ENCODE measurements at places on chromosomes 6 and 20.

- DNase-seq = no peak
These were observed 158.3 kb upstream of the CST7 start for GRCh38 chr20:24790746-24791283.

DNA sequence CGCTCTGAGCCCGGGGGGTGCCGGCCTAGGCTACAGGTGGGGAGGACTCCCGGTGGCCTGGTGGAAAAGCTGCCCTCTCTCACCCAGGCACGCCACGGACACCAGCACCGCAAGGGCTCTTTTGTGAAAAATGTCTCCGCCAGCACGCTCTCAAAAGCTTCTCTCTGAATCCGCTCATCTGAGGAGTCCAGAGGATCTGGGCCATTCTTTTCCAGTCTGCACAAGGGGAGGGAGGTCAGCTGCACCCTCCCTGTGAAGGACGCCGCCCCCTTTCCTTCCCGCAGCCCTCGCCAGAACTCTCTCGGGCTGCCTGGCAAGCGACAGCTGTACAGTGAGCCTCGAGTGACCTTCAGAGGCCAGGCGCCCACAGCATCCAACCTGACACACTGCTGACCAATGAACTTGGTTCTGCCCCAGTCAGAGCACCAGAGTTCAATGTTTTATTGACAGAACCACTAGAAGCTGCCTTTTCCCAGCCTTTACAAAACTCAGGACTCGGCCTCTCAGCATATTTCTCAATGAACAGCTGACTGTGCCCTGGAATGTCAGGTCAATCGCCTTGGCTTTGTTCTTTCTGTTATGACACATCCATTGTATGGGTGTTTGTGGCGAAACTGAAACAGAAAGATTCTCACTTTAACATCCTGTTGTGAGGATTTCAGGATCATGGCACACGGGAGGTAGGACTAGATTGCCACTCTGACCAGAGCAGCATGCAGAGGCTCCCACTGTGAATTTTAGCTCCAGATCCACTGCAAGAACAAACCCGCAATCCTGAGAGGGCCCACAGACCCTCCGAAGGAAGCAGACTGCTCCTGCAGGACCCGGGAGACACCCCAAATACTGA is 26.7 kb downstream of the SERPINB9 start:
- DNase-seq = no peak

DNA sequence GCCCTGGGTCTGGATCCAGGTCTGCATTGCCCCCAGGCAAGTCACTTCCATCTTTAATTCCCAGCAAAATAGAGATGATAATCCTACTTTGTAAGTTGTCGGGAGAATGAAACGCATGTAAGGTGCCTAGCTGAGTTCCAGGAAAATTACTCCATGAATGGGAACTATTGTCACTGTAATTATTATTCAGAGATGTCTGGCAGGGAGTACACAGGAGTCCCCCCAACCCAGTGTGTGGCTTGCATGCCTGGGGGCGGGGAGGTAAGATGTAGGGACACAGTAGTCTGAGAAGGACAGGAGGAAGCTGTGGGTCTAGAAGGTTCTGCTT is 85.4 kb downstream of the CD40 start:
- DNase-seq = no peak

- no peak for DNase-seq
These were observed 34.4 kb downstream of the DSE start for GRCh38 chr6:116405138-116405537.

DNA sequence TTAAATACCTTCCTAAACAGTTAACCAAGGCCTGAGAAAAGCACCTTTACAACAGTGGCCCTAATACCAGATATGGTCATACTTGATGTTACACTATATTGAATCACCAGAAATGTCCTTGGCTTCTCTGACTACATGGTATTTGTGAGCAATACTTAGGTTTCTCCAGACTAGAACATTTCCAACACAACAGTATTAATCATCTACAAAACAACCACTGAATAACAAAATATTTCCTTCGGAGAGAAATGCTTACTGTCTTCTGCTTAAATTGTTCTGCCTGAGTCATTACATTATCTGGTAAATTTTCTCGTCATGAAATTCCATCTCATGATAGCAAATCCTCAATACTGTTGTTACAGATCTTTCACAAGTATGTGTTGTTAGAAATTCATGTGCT is 252.9 kb upstream of the RUNX2 start:
- no peak for DNase-seq

- DNase-seq = no peak
These were observed 142.5 kb downstream of the SLC24A3 start for GRCh38 chr20:19354950-19355349.

- no peak for DNase-seq
These were observed 2.4 kb downstream of the SLC22A1 start for GRCh38 chr6:160124007-160124406.

DNA sequence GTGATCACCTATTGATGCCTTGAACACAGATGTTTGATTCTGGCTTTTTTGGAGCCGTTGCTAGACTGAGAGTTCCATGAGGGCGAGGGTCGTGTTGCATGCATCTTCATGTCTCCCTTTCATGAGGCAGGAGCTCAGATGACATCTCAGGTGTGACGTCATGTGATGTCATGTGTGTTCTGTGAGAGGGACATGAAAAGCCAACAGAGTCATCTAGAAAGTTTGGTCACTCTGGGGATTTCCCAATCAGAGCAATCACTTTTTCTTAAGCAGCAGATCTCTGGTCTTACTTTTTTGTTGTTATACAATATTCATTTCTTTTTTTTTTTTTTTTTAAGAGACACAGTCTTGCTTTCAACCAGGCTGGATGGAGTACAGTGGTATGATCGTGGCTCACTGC is 411.8 kb downstream of the PREX1 start:
- no peak for DNase-seq

GRCh38 chr20:1800180-1800579 is 95.0 kb upstream of the SIRPA start:
- DNase-seq = no peak

GRCh38 chr6:53987522-53987888 is 123.7 kb upstream of the MLIP start:
- DNase-seq = no peak

DNA sequence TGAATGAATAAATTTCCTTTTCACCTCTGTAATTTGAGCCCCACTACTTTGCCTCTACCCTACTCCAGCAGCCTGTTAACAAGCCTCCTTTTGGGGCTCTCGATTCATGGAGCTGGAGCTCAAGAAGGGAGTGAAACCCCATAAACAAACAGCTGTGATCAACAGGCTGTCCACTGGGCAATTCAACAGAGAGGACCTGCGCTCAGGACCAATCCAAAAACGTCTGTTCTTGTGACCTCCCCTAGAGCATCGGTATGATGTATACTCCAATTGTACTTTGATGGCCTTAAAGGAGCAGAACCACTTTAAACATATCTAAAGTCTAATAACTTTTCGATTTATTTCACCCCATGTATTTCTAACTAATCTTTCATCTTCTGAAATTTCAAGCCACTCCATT is 37.4 kb downstream of the HIVEP2 start:
- DNase-seq = no peak

DNA sequence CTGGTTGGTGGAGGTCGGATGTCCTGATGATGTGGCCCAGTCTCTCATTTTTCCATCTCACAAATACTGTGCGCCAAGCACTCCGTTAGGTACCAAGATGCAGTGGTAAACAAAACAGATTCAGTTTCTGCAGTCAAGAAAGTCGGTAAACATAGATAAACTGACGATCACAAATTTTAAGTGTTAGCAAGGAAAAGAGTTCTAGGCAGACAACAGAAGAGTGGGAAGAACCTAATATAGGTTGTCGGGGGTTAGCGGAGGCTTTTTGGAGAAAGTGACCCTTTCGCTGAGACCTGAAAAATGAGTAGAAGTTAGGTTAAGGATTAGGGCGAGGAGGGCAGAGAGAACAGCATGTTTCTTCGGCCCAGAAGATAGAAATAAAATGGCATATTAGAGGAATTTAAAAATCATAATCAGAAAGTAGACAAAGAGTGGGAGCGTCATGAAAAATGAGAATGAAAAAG is 514 bp downstream of the ORC3 start:
- no peak for DNase-seq

- DNase-seq = no peak
These were observed 8.7 kb upstream of the STXBP5 start for GRCh38 chr6:147195510-147195909.

GRCh38 chr20:61311656-61312387 is 59.8 kb downstream of the CDH4 start:
- DNase-seq = no peak

DNA sequence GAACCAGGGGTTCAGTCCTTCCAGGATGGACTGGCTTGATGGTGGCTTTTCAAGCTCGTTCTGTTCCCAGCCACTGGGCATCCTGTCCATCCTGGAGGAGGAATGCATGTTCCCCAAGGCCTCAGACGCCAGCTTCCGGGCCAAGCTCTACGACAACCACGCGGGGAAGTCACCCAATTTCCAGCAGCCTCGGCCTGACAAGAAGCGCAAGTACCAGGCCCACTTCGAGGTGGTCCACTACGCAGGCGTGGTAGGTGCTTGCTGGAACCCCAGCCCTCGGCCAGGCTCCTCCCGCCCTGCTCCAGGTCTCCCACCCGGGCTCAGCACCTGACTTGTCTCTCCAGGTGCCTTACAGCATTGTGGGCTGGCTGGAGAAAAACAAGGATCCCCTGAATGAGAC is 34.0 kb downstream of the MYH7B start:
- DNase-seq = no peak

DNA sequence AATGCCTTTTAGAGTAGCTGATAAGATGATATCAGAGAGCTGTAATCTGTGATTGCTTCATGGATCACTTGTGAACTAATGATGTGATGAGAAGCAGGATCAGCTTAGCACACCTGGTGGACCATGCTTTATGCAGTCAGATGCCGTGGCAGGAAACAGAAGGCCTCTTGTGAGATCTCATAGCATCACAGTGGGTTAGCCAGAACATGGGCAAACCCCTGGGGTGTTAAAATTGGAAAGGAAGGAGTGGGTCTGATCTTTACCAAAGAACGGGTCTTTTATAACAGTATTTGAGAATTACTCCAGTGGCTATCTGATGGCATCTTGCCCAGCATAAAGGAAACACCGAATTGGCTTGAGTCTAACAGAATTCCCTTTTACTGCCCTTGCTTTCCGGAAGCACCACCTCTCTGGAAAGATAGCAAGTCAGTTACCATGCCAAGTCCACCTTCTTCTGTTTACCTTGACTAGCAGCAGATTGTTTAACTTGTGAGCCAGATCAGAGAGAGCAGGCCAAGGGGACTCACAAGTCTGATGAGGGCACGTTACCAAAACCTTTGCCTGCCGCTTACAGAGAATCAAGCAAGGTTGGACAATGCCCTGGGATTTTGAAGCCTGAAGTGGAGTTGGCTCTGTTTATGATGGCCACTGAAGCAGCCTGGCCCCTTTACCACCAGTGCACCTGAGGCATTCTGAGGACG is 20.9 kb upstream of the SRF start:
- DNase-seq = no peak

Measured in NCI-H2081 treated with DMSO at 0.1 percent for 48 hours (cell line).